Inflammatory macrophage (primary cell): ENCODE measurements at places on chromosomes 5 and 9.
A peak's percentile ranks its signal among the peaks of the same experiment; 100 is the strongest.

DNA sequence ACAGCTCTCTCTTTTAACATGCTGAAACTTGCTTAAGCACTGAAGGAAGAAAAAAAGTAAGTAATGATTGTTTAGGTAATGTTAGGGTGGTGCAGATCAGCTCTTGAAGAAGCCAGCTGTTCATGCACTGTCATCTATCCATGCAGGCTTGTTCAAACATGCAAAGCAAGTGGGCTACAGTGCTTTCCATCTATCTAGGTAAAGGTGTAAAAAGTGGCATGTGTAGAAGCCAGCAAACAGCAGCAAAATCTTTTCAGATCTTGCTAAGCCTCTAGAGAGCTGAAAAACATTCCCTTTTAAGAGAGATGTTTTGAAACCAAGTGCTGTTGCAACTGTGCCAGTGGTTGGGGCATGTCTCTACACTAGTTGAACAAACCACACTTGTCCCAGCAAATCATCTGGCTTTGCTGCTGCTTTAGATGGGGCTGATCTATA lies 214.4 kb downstream of the EFNA5 start:
- DNase-seq: no peak

GRCh38 chr5:137563646-137564397 lies 64.7 kb upstream of the SPOCK1 start:
- DNase-seq: peak; percentile 72

DNA sequence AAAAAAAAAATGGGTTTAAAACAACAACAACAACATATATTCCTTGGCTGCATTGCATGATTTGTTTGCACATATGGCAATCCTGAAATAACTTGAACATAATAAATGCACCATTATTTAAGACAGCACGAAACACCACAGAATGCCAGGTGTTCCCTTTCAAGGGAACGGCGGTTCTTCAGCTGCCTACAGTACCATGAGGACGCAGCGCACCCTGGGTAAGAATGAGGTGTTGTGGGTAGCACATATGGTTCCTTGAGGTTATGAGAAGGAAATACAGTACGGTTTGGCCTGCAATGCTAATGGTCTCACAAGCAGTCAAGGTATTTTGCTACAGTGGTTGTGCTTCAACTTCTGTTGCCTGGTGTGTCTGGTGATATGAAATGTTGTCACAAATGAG lies 174.8 kb downstream of the SLC12A2 start:
- no peak for DNase-seq

DNA sequence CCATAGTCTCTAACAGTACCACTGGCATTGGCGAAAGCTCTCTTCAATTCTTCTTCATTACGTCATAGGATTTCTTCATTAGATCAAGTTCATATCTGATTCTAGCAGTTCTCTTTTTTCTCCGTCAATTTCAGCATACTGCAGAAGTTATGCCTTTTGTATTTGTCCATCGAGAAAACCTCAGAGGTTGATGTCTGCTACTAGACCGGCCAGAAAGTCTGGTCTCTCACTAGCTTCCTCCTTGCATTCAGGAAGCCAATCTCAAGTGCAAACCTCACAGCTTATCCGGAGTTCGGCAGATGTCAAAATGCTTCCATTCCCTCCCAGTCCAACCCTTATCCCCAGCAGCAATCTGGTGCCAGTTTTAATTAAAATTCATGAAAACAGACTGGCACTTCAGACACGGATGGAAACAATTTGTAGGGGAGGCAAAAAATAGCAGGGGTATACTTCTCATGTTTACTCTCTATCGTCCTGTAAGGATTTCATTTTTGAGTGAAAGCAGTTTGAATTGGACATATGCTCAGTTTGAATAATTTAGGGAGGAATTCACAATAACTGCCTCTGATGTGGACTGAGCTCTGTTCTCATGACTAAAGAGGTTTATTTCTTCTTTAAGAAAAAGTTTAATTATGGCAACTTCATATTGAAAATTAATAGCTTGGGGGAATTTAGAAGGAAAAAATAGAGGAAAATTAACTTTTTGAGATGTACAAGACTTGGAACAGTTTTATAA lies 56.4 kb upstream of the TMC1 start:
- peak; percentile 94 for DNase-seq

DNA sequence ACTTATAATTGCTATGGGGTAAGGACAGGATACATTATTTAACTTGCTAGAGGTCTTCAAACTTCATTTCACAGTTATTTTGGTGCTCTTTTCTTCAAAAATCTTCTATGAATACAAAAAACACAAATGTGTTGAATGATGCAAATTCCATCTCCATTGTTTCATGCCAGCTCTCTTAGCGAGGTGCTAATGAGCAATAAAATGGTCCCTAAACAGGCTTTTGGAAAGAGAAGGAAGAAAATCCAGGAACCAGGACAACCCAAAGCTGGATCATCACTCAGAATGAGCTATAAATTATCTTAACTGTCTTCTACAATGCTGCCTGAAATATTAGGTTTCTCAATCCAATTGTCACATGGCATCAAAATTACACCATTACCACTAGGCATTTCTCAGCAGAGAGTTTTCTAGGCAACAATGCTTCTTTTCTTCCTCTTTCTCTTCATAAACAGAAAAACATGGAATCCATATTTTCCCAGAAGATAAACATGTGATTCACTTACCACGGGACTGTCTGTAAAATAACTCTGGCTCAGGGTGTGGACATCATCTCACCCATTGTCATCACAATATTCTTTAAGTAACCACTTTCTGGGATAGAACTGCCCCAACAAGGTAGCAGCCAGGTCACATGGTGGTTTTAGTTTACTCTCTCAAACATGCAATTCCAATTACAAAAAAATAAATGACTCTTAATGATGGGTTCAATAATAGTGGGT lies 249.4 kb downstream of the NPR3 start:
- peak; percentile 32 for DNase-seq

GRCh38 chr9:93669116-93669957 lies 93.0 kb downstream of the PHF2 start:
- no peak for DNase-seq

DNA sequence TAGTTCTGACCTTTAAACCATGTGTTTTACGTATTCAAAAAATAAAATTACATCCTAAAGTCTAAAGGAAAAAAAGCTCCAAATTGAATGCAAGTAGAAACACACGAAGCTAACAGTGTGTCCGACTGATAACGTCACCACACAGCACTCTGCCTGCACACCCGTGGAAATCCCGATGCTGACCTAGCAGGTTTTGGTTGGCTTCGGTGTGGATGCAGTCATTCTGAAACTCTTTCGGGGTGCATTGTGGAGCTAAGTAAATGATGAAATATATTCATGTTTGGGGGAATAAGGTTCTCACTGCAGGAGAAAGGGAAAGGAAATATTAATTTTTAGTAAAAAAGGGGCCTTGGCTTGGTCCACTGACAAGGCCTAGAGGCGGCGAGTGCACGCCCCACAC lies 2.0 kb downstream of the RASGEF1C start:
- no peak for DNase-seq

DNA sequence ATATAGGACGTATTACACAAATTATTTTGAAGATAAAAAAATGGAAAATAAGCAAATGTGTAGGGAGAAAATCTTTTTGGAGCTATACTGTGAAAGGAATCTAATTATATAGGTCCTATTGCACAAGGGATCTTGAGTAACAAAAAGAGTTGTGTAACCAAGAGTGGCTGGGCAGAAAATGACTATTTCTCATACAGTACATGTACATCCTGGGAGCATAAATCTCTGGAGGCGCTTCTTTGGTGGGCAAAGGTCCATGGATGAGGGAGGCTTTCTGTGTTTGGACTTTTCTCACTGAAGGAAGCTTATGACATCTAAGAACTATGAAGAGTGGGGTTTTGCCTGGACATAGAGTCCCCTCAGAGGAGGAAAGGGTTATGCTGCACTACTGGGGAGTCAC lies 29.8 kb downstream of the ANKS6 start:
- DNase-seq: peak; percentile 91

- no peak for DNase-seq
These were observed 24.7 kb downstream of the F2RL2 start for GRCh38 chr5:76598531-76598930.

DNA sequence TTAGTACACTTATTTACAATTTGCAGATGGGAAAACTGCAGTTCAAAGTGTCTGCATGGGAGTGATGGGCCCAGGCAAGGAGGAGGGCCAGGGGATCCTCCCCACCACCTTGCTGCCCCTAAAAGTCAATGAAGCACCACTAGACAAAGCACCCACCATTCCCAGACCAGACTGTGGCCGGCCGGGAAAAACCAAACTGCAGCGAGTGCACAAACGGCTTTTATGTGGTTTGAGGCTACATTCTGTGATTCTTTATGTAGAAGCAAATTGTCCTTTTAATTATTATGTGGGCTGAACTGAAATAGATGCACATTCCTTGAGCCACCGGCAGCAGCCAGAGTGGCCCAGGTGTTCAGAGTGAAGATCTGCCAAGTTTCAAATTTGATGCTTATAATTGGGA lies 585.3 kb upstream of the KLF4 start:
- no peak for DNase-seq

DNA sequence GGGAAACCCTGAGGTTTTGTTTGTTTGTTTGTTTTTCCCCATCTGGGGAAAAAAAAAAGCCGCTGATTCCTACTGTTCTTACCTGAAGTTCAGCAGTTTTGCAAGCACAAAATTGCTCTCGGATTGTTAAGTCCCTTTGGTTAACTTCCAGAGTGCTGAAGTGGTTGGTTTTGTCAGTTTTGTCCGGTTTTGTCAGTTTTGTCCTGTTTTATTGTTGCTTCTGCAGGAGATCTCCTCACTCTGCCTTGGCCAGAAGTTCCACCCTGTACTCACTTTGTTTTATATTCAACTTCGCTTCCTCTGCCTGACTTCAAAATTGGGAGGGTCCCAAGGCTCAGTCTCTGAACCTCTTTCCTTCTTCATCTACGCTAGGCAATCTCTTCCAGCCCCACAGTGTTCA lies 14.4 kb downstream of the ZNF346 start:
- no peak for DNase-seq

DNA sequence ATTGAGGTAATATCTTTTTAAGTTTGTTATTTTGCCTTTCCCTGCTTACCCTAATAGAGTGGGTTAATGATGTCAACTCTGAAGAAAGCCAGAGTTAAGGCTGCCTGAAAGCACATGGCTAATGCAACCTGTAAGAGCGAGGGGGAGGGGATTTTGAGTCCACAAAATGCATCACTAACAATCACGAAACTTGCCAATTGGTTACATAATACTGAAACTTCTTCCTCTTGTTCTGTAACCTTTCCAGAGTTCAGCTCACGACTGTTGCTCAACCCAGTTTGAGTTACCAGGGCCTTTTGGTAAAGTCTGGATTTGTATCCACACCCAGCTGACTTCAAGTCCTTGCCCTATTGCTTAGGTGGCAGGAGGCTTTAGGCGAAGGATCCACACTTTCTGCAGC lies 308.8 kb downstream of the EFNA5 start:
- DNase-seq: peak; percentile 90

DNA sequence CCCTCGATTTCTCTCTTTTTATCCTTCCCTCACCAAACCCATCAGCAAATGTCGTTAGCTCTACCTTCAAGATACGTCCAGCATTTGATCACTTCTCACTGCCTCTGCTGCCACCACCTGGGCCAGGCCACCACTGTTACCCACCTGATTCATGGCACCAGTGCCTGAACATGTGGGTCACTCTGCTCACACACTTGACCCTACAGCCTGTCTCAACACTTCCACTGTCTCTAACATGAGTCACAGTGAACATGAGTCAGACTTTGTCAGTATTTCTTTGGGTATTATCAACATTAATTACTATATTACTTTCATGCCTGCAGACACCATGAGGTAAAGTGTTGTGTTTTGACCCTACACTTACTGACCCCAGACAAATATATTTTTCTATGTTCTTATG lies 19.6 kb downstream of the SLC24A2 start:
- no peak for DNase-seq

GRCh38 chr5:7794311-7794710 lies 56.6 kb downstream of the CFAP90 start:
- DNase-seq: no peak

- DNase-seq: no peak
These were observed 137.5 kb upstream of the HMHB1 start for GRCh38 chr5:143674469-143674786.

- no peak for DNase-seq
These were observed 29.1 kb downstream of the ADAMTS2 start for GRCh38 chr5:179316111-179316551.

DNA sequence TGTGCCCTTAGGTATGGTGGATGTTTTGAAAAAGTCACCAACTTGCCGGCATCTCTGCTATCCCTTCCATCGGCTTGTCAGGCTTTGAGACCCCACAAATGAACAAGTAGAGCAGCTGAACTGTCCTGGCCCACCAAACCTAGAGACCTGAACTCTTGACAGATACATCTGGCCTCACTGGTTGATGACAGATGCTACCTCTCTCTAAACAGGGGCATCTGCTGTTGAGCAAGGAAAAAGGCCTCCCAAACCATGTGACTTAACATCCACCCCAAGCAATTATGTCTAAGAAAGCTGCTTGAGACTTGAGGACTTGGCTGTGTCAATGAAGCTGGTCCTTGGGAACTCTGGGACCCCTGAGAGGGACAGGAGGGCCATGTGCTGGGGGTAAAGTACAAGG lies 2.3 kb downstream of the CCNI2 start:
- no peak for DNase-seq

- no peak for DNase-seq
These were observed 336.0 kb downstream of the PDE4D start for GRCh38 chr5:59557572-59557971.

DNA sequence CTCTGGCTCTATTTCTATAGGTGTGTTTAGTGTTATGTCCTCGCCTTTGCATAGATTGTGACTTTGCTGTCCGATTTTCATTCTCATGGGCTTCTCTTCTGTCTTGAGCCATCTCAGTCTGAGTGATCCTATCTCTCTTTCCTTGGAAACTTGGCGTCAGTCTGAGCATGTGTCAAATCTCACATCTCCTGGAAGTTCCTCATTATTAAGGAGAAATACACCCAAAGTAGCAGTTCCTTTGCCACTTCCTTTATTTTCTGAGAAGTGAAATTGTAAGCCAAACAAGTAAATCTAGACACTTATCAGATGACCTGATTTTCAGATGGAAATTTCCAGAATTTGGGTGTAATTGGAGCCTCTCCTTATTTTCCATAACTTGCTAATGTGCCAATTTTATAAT lies 126.9 kb upstream of the ANKH start:
- peak; percentile 88 for DNase-seq

GRCh38 chr5:9348401-9348996 lies 197.4 kb downstream of the SEMA5A start:
- no peak for DNase-seq

- no peak for DNase-seq
These were observed 255.5 kb downstream of the HSPA4 start for GRCh38 chr5:133307275-133307674.

- DNase-seq: no peak
These were observed 203.6 kb downstream of the ELAVL2 start for GRCh38 chr9:23622396-23622795.

- no peak for DNase-seq
These were observed 154.2 kb upstream of the WWC1 start for GRCh38 chr5:168137265-168137664.
